ENCODE measurements at places on chromosomes 16 and 17.

DNA sequence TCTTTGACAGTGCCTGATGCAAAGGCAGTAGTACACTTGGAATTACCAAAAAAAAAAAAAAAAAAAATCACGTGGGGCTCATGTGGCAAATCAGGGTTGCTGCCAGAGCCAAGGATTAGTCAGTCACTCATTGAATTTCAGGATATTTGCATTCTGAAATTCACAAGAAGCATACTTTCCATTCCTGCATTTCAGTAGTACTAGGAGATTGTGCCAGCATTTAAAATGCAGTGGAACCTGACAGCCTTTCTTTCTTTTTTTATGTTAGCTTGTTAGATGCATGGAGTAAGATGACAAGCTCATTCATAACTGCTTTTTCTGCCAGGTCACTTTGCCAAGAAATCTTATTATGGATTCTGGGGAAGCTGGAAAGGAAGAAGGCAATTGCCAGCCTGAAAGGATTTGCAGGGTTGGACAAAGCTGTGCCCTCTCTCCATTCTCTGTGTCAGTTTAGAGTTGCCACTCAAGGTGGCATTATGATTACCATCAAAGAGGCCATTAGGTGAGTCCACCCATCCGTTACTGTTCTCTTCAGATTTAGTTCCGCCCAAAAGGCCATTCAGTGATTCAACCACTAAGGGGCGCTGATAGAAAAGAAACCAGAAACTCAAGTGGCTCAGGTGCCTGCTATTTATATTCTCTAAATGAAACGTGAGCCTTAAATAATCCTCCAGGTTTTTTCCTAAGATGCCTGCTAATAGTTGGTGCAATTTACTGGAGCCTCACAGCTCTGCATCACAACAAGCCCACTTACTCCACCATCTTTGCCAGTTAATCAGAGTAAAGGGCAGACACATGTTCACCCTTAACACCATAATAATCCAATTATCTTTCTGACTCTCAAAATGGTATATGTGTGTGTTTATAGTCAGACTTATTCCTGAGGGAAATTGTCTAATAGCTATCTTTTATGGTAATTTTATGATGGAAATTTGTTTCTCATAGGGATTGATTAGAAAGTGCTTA lies 59.0 kb downstream of the TANGO6 start:
- peak; percentile 71 for DNase-seq

- DNase-seq: peak; percentile 14
Observed at GRCh38 chr17:76678330-76678729, 32.4 kb downstream of the MXRA7 start.

GRCh38 chr16:12255473-12255872 lies 278.9 kb downstream of the SNX29 start:
- no peak for DNase-seq

- no peak for DNase-seq
Observed at GRCh38 chr17:68020409-68020756, 15.2 kb upstream of the KPNA2 start.

DNA sequence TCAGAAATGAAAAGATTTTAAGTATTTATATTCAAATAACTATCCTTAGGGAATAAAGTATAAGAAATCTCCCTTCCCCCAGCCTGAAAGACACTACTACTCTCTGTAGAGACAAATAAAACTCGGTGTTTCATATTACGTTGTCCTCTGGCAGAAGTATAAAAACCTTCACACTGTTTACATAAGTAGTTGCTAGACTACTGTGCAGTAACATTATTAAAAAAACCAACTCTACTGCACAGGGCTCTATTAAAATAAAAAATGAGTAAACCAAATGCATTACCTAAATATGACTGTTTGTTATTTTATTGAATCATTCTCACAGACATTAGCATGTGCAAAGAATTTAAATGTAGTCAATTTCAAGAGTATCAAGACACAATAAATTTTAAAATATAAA lies 67.4 kb downstream of the MED13 start:
- no peak for DNase-seq

- no peak for DNase-seq
Observed at GRCh38 chr16:19219836-19220235, 51.8 kb downstream of the SYT17 start.

DNA sequence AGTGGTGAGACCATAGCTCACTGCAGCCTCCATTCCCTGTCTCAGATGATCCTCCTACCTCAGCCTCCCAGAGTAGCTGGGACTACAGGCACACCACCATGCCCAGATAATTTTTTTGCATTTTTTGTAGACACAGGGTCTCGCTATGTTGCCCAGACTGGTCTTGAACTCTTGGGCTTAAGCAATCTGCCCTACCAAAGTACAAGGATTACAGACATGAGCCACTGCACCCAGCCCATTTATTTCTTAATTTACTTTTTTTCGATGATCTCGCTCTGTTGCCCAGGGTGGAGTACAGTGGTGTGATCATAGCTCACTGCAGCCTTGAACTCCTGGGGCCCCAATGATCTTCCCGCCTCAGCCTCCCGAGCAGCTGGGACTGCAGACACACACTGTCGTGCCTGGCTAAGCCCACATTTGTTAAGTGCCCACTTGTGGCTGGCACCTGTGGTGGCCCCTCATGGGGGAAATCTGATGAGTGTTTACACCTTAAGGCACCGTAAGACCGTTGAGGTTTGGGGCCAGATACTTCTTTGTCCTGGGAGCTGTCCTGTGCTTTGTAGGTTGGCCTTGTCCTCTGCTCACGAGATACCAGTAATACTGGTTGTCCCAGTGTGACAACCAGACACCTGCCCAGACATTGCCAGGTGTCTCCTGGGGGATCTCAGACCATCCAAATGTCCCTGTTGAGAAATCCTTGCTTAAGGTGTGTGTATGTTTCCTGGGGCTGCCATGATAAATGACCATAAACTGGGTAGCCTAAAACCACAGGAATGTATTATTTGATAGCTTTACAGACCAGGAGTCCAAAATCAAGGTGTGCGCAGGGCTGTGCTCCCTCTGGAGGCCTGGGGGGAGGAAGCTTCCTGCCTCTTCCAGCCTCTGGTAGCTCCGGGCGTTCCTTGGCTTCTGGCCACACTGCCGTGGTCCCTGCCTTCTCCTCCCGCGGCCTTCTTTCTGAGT lies 141.4 kb upstream of the GSE1 start:
- no peak for DNase-seq

DNA sequence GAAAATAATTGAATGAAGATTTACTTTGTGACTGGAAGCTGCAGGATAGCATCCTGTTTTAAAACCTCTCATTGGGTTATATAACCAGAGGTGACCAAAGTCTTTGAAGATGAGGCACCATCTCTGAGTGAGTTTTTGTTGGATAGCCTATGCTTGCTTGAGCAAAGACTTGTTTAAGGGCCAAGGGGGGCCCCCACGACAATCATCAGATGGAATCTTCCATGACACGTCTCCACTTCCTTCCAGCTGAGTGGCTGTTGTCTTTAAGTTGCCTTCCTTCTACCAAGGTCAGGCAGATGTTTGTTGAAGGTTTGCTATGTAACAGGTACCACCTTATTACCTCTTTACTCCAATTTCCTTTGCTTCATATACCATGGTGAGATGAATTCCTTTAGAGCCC lies 188.8 kb downstream of the PRKCA start:
- no peak for DNase-seq

GRCh38 chr16:17921357-17921978 lies 415.1 kb downstream of the NPIPA8 start:
- DNase-seq: peak; percentile 75

- DNase-seq: peak; percentile 59
Observed at GRCh38 chr16:2777903-2778629, 986 bp upstream of the ELOB start.

GRCh38 chr17:6660805-6661463 lies 9.4 kb downstream of the C17orf100 start:
- peak; percentile 78 for DNase-seq

DNA sequence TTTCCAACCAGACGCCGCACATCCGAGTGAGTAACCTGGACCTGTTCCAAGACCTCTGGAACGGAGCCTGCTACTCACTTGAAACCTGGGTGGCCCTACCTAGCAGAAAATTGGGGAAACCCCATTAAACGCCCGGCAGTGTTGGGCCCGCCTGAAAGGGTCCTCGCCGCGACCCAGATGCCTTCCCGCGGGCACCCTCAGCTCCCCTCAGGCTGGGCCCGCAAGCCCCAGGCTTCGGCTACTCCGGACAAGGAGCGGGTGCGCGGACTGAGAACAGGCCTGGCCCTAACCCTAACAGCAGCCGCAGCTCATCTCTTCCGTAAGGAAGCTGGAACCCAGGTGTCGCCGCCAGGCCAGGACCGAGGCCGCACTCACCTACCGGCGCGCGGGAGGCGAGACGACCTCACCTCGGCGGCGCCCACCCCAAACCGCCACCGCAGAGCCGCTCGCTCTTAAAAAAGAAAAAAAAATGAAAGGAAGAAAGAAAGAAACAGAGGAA lies 344 bp downstream of the PSME3IP1 start:
- peak; percentile 49 for DNase-seq

GRCh38 chr17:80356231-80356856 lies 58.6 kb upstream of the ENDOV start:
- no peak for DNase-seq

DNA sequence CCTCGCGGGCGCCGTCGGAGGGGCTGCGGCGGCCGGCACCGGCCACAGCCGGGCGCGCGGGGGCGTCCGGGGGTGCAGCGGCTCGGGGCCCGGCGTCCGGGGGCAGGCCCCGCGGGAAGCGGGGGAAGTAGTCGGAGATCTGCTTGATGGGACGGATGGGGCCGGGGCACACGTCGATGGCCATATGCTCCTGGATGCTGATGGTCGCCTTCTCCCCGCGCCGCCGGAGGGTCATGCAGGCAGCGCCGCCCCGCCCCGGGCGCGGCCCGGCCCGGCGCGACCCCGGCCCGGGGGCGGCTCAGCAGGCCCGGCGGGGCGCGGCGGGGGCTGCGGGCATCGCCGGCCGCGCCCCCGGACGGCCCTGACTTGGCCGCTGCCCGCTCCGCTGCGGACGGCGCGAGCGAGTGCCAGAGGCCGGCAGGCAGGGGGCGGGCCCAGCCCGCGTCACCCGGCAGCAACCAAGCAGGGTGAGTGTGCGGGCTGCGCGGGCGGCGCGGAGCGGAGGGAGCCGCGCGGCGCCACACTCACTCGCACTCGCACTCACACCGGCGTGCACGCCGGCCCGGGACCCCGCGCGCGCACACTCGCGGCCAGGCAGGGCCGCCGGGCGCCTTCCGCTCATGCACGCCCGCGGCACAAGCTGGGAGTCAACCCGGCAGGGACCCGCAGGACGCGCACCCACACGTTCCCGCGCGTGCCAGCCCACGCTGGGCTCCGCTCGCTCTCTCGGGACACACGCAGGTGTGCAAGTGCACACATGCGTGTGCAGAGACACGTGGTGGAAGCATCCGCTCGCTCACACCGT lies at the start of gene DOC2B:
Gene DOC2B (minus strand): TSS at position 406 of the 805 bp plus-strand sequence. CDS start 171 bp downstream, at position 235.
- peak; percentile 39 for DNase-seq

DNA sequence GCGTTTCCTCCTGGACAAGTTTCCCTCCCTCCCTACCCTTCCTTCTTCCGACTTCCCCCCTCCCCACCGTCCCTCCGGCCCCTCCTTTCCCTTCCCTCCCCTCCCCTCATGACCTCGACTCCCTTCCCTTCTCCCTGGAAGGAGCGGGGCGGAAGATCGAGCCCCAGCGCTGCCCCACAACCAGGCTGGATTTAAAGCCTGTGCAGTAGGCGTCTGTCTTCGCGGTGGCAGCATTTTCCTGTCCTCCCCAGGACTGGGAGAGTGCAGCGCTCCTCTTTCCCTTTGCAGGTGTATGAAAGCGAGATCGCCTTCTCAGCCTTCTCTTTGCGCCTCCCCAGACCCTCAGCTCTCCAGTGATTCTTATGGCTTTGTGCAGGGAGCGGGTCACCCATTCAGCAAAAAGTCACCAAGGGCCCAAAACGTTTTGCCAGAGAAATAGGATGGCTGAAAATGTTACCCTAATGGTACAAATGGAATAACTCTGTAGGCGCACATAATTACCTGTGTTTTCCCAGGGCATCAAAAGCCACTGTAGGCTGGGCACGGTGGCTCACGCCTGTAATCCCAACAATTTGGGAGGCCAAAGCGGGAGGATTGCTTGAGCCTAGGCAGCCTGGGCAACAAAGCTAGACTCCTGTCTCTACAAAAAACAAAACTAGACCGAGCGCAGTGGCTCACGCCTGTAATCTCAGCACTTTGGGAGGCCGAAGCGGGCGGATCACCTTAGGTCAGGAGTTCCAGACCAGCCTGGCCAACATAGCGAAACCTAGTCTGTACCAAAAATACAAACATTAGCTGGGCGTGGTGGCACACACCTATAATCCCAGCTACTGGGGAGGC lies 40.8 kb downstream of the SLFN12L start:
- no peak for DNase-seq

DNA sequence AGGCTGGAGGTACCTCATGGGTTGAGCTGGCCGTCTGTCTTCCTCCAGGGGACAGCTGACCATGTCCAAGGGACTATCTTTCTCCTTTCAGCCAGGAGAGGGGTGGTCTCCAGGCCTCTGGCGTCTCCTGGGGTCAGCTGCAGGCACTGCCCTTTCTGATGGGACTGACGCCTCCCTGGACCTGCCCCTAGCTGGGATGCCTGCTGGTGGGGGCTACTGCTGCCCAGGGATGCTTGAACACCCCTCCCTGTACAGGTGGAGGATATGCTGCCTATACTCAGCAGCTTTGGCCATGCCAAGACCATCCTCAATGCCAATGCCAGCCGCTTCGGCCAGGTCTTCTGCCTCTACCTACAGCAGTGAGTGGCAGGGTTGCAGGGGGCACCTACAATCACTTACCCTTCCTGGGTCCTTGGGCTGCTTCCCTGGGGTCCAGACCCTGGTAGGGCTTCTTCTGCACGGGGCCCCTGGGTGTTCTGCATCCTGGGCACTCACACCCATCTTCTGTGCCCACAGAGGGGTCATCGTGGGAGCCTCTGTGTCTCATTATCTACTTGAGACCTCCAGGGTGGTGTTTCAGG lies 4.2 kb downstream of the MYO15B start:
- no peak for DNase-seq

DNA sequence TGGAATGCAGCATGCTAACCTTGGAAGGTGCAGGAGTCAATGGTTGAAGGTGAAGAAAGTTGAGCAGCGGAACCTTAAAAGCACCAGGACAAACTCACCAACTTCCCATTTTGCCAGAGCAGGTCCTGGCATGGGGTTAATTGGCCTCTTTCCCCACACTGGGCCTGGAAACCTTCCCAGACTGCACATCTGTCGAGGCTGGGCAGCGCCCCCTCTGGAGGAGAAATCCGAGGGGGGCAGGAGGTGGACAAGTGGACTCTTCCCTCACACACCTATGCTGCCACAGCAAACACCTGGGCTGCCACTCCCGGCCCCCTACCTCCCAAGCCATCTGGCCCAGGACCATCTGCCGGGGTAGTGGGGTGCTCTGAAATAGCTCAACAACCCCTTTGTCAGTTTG lies 232.4 kb downstream of the CBLN1 start:
- DNase-seq: no peak

DNA sequence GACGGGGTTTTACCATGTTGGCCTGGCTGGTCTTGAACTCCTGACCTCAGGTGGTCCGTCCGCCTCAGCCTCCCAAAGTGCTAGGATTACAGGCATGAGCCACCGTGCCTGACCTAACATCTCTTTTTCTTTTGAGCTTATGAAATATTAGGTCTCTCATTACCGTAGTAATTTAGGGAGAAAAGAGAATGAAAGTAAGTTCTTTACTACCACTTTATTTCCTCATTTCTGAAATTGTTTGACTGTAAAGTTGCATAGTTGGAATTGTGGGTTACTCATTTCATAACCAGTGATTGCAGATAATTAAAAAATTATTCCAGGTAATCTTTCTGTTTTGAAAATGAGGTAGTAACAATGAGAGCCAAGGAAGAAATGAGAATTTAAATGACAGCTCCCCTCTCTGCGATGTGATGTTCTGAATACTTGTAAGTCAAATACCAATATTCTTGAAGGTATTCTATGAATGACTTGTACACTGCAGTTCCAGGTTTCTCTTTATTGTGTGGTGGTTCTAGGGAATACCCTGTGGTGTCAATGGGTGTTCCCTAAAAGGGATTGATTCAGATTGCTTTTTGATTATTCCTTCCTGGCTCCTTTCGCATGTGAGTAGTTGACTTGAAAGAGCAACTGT lies 28.3 kb downstream of the MAP2K4 start:
- DNase-seq: no peak
